ENCODE measurements at places on chromosomes 6 and 20.
A peak's percentile ranks its signal among the peaks of the same experiment; 100 is the strongest.

DNA sequence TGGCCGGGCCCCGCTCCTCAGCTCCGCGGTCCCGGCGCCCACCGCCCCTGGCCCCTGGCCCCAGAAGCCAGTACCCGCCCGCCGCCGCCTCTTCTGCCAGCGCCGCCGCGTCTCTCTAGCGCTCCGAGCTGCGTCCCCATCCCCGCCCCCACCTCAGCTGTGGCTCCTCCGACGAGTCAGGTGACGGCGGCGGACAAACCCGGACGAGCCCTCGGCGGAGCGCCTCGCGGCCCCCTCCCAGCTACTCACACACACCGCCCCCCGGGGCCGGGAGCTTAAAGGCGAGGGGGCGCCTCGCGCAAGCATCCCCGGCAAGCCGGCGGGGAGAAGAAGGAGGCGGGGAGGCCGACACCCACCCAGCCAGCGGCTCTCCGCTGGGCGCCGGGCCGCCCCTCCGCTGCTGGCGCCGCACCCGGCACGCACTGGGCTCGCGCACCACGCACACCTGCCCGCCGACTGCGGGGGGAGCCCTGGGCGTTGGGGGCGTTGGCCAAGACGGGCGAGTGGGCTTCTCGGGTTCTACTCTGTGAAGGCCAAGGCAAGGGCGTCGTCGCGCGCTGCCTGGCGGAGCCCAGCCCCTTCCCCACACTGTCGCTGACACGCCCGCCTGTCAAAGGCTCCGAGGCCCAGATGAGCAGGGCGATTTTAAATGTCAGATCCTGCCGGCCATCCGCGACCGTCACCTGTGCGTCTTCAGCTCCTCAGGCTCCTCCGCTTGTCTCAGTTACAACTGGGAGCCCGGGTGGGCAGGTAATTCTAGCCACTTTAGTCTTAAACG, at the start of gene SNAP91:
TSS of gene SNAP91 (minus strand) at position 132 of the 778 bp plus-strand sequence. CDS start 1,174 bp downstream, outside the sequence.
- peak within 1 kb of the TSS; percentile 64 for H3K4me3 ChIP-seq
- no peak within 1 kb of the TSS for H3K27ac ChIP-seq
- H3K27me3 ChIP-seq, result no peaks in the 10 kb centered on the region
- no peaks in the 10 kb centered on the region for H3K4me1 ChIP-seq
- H3K36me3 ChIP-seq, result no peaks in the 10 kb centered on the region

- H3K27me3 ChIP-seq, result no peaks in the 10 kb centered on the region
- H3K4me3 ChIP-seq, result peak overlapping the region; percentile 96
- peak overlapping the region; percentile 100 for H3K27ac ChIP-seq
- peaks cover 51% of the 10 kb centered on the region for H3K4me1 ChIP-seq
- no peaks in the 10 kb centered on the region for H3K36me3 ChIP-seq
These were observed 393 bp downstream of the BCLAF1 start for GRCh38 chr6:136289327-136289578.

GRCh38 chr20:59564171-59564570, 40.2 kb upstream of the PHACTR3 start:
- no peaks in the 10 kb centered on the region for H3K4me1 ChIP-seq
- no peaks in the 10 kb centered on the region for H3K36me3 ChIP-seq
- DNase-seq, result no peak
- H3K4me3 ChIP-seq, result no peak overlapping the region
- no peaks in the 10 kb centered on the region for H3K27me3 ChIP-seq
- H3K27ac ChIP-seq, result no peak overlapping the region

- no peaks in the 10 kb centered on the region for H3K36me3 ChIP-seq
- H3K27ac ChIP-seq, result no peak overlapping the region
- no peak overlapping the region for H3K4me3 ChIP-seq
- H3K4me1 ChIP-seq, result no peaks in the 10 kb centered on the region
- DNase-seq, result no peak
- peaks cover 40% of the 10 kb centered on the region for H3K27me3 ChIP-seq
These were observed 7.4 kb upstream of the PCK1 start for GRCh38 chr20:57553376-57554018.

DNA sequence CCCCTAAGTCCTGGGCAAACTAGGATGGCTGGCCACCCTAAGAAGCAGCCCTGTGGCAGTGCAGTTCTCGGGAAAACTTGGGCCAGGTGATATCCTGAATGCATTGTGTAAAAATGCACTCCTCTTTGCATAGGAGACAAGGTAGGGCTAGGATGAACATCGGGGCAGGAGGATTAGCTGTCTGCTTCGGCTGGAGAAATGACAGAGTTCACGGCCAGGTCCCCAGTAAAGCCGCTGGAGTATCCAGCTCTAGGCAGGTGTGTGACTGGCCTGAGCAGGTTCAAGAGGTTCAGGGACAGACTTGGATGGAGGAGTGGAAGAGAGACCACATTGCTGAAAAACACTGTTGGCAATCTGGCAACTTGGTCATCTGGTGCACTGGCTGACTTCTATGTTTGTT, 26.4 kb downstream of the DTD1 start:
- H3K4me1 ChIP-seq, result no peaks in the 10 kb centered on the region
- no peak for DNase-seq
- H3K27ac ChIP-seq, result no peak overlapping the region
- no peaks in the 10 kb centered on the region for H3K27me3 ChIP-seq

- H3K4me3 ChIP-seq, result no peak overlapping the region
- H3K36me3 ChIP-seq, result no peaks in the 10 kb centered on the region
- DNase-seq, result no peak
- H3K27me3 ChIP-seq, result no peaks in the 10 kb centered on the region
- H3K27ac ChIP-seq, result no peak overlapping the region
These were observed 51.3 kb downstream of the BCAS1 start for GRCh38 chr20:54019127-54019526.

DNA sequence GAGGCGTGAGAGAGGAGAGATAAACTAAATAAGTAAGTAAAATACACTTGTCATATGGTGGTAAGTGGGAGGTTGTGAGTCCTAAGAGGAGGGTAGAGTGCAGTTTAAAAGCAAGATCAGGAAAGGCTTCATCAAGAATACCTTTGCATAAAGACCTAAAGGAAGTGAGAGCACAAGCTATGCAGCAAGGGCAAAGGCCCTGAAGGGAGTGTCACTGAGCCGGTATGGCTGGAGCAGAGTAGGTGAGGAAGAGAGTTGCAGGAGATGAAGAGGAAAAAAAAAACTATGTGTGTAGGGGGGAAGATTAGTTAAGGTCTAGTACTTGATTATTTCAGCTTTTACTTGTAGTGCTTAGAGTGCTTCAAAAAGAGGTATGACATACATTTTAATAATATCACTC, 11.0 kb downstream of the DNAAF9 start:
- H3K27me3 ChIP-seq, result no peaks in the 10 kb centered on the region
- H3K4me1 ChIP-seq, result peaks cover 11% of the 10 kb centered on the region
- no peak overlapping the region for H3K4me3 ChIP-seq
- H3K36me3 ChIP-seq, result no peaks in the 10 kb centered on the region
